Spinal cord (tissue), 10 donors: ENCODE measurements at places on chromosomes 7 and 10. TPM values are rescaled to one million over a fixed set of nuclear protein-coding genes. Genes with fewer than 3 reads are reported as not detected.

Gene PAXIP1
- total RNA-seq = 10.3 TPM

Gene COL17A1
- 1.7 TPM for total RNA-seq

Gene SNCG
- total RNA-seq = 169 TPM

Gene SLC26A4
- 1.3 TPM for total RNA-seq

Gene ITPRID1
- 0.11 TPM for total RNA-seq

Gene HSPA14
- total RNA-seq = 16.9 TPM

Gene EN2
- total RNA-seq = 0.72 TPM

Gene HOXA4
- 2.5 TPM for total RNA-seq

Gene LRMDA
- 9.9 TPM for total RNA-seq

Gene TAS2R41
- total RNA-seq = not detected

Gene ACSL5
- 6.8 TPM for total RNA-seq

Gene NRAP
- total RNA-seq = 0.11 TPM

Gene NPFFR1
- 1.8 TPM for total RNA-seq

Gene TAS2R4
- 3.4 TPM for total RNA-seq

Gene SLC18A3
- total RNA-seq = 5.2 TPM

Gene INTS1
- total RNA-seq = 30.8 TPM

Gene PVRIG
- not detected for total RNA-seq

Gene POR
- total RNA-seq = 40.3 TPM

Gene CTAGE4
- total RNA-seq = 0.33 TPM

Gene MACROH2A2
- 22.9 TPM for total RNA-seq

Gene GIMAP2
- total RNA-seq = 12.7 TPM
